Activated T-cell treated with anti-CD3 and anti-CD28 coated beads for 4 hours (primary cell): ENCODE measurements at places on chromosomes 5 and 9.

- no peak for DNase-seq
These were observed 14.7 kb downstream of the BICD2 start for GRCh38 chr9:92749934-92750315.

DNA sequence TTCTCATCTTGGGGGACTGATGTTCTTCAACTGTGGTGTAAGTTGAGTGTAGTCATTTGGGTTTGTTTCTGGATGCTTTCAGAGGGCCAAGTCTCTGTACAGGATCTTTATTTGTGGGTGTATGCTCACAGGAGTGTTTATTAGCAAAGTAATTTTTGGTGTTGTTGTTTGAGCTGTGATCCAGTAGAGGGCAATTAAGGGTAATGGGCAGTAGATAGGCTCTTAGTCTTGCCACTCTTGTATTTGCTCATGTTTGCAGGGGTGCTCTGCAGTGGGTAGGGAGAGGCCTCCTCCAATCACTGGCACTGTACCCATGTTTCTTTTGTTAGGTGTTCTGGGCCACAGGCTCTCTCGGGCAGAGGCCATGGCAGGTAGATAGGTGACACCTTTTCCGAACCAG is 45.9 kb upstream of the ITGA2 start:
- DNase-seq: no peak

DNA sequence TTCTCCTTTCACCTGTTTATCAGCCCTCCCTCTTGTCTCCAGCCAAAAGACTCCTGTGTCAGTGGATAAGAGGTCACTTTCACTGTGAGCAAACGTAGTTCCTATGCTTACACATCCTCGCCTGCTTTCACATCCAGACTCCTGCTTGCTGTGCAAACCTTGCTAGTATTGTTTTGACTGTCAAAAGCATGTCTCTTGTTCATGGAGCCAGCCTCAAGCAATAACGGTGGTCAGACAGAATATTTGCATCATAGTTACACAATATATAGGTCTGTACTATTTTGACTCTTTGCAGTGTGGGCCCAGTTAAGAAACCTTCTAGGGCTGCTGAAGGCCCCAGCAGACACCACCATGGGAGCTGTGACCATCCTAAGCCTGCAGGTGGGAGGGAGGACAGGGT is 420.0 kb downstream of the SEMA5A start:
- no peak for DNase-seq

DNA sequence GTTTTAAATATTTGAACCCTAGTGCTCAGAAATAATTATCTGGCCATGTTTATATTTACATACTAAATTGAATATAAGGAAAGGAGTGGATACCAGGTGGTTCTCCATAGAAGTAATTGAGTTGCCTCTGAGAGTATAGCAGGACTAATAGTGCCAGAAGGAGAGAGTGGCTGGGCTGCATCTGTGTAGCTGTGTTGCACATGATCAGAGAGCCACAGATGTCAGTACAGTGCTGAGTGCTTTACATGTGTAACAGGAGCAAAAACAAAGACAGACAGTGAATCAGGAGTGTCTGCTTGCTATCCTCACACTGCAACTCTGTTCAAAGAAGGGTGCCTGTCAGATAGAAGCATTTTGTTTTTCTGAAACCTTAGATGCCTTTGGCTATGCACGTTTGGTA is 353.9 kb upstream of the PAPPA start:
- DNase-seq: no peak

DNA sequence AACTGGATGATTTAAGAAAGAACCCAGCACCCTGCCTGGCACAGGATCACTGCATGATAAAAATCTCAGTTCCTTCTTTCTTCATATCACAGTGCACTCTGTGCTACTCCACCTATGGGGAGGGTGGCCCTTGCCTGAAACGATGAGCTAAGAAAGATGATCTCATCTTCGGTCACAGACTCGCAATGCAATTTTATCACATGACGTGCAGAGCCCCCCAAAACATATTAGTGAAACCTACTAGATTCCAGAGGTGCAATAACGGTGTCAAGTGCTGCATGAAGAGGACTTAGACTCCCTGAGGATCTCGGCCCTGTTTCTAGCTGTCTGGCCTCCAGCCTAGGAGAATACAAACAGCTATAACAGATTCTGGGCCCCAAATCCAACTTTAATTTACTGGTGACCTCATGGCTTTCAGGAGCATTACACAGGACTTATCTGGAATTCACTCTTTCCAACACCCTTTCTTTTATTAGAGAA is 104.0 kb downstream of the EBF1 start:
- DNase-seq: no peak

DNA sequence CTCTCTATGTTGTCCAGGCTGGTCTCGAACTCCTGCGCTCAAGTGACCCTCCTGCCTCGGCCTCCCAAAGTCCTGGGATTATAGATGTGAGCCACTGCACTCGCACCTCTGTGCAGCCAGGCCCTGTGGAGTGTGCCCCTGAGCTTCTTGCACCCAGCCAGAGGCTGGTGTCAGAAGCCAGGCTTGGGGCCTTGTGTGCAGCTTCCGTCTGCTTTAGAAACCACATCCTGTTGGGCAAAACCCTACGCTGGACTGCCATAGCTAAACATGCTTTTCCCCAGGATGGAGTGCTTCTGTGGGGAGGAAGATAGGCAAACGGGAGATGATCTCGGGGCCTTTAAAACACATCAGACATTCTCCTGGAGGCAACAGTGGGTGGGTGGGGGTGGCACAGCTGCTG is 40.1 kb downstream of the PRRT1B start:
- no peak for DNase-seq

DNA sequence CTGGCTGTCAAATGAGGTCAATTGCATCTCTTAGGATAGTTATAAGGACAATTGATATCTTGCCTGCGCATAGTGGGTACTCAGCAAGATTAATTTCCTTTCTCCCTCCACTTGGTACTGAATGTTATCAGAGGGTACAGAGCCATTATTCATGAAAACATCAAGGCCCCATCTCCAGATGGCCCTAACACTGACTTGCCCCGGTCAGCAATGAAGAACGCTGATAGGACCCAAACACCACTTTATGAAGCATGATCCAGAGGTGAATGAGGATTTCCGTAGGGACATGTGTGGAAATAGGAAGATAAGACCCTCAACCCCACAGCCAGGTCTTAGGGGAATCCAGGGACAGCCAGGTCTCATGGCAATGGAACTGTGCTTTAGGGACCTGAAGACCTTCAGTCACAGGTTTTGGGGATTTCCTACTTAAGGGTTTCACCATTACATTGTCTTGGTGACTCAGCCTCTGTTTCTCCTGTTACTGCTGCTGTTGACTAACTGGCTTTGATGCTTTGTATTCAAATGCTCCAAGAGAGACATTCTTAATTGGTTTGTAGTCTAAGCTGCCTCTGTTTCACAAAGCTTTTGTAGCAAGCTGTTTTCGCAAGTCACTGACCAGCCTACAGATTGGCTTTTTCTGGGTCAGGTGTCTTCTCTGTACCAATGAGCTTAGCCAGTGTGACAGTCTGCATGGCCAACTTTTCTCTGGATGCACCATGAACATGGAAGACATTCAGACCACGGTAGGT is 35.3 kb upstream of the IQGAP2 start:
- no peak for DNase-seq

GRCh38 chr9:123350590-123351310 is 5.2 kb upstream of the CRB2 start:
- DNase-seq: no peak
